ENCODE measurements at places on chromosomes 2 and 18.

DNA sequence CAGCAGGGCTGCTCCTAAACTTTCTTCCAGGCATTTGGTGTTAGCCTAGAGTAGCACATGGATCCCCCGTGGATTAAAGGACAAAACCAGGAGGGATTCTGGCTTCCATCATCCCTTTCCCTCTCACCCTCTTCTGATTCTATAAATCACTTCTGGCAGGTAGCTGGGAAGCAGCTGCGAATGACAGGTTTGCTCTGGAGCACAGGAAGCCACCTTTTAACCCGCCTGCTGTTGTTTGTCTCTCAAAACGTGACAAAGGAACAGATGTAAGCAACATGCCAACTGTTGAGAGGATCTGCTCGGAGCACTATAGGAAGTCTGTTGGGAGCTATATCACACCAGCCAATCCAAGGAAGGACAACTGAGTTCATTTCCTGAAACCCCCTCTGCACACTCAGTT, 101.9 kb downstream of the ACTR2 start:
- DNase-seq, result no peak

DNA sequence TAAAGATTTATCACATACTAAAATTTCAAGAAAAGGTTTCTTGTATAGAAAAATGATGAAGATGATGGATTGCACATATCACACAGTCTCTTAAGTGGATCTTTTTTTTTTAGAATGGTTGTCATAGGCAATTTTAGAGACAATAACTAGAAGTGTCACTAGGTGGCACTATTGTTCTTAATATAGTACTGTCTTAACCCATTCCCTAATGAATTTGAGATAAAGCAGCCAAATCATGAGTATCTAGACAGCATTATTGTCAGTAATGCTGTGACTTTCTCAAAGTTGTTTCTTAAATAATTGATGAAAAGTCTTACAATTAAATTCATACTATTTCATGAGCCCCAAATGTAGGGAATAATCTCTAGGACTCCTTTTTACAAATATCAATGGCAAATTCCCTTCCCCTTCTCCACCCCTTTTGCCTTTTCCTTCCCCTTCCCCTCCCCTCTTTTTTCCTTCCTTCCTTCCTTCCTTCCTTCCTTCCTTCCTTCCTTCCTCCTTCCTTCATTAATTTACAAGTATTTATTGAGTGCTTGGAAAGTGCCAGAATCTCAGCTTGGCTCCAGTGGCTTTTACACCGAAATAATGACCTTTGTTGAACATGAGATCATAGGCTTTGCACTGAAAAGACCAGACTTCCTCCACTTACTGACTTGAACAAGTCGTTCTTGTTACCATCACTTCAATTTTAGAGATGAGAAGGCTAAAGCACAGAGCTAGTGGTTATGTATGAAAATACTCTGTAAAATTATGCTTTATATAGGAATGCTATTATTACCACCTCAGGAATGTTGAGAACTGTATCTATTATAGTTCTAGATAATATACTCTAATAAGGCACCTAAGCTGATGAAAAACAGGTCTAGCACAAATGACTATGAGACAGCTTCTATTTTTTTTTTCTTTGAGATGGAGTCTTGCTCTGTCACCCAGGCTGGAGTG, 19.8 kb downstream of the MYL12B start:
- DNase-seq, result peak; percentile 47

GRCh38 chr2:151826737-151827157, 1.5 kb downstream of the ARL5A start:
- DNase-seq, result no peak

DNA sequence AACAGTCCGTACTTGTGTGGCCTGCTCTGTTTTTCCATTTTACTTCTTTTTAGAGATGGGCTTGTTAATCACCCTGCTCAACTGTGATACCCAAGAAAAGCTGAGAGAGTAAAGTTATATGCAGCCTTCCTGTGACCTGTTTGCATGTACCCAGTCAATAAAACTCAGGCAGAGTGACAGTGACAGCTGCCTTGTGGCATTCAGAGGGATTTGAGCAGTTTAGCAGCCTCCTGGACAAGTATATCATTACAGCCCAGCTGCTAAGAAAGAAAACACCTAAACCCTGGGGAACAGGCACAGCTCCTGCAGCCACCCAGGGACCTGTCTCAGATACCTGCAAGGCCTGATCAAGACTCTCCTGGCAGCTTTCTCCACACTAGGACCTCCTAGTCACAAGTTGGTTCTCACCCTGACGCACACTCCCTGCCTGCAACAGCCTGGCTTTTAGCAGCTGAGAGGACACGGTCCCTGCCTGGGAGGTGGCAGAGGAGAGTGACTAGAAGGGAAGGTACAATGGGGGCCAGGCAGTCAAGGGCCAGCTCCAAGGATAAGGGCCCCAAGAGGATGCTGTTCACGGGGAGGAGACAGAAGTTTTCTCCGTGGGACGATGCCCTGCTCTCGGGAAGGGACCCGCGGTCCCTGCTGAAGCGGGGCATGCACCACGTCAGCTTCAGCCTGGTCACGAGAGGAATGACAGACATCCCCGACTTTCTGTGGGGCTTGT, at the start of gene LRRC30:
Gene LRRC30, plus strand, starts transcription at position 464 of the 724 bp plus-strand sequence. Its CDS starts 50 bp downstream, at position 514.
- no peak for DNase-seq

DNA sequence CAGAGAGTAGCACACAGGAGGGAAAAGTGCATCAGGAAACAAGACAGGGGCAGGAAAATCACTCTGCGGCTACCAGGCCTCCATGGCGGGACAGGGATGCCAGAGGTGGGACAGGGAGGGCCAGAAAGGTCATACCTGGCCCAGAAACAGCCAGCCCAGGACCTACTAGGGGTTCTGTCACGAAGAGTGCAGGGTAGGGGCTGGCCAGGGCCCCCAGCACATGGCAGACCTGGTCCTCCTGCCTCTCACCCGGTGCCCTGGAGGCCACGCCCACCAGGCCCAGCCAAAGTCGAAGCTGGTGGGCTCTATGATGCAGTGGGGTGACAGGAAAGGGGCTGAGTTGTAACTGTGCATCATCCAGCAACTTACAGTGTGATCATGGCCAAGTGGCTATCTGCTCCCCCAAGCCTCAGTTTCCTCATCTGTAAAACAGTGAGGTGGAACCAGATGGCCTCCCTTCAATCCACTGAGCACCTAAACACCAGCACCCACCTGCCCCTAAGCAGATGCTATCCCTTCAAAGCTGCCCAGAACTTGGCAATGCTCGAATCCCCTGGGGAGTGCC, 10.6 kb downstream of the CYP26B1 start:
- no peak for DNase-seq

DNA sequence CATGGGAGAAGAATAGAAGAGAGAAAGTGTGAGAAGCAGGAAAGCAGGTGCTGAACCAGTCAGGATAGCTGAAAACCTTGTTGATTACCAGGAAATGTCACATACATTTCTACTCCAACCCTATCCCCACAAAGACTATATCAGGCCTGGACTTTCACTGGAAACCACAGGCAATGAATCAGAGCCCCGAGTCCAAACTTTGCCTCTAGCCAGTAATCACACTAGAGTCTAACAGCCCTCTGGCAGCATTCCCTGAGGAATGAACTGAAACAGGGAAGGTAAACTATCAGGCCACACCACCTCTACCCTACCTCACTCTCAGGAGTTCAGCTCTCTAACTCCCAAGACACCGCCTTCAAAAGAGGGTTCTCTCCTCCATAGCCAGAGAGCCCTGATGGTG, 18.7 kb upstream of the IHH start:
- DNase-seq, result no peak

DNA sequence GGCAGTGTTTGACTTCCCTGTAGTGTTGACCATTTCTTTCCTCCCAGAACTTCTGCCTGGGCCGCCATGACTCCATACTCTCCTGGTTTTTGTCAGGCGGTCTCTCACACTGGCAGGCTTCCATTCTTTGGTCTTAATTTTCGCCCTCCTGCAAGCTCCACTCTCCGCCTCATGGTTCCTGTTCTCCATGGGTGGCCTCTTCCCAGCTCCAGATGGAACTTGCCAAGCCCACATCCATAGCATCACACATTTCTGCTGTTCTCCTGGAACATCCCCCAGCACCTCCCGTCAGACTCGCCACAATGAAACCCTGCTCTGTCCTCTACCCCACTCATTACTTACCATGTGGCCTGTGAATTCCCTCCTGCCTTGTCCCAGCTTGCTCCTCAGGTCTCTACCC, 896 bp upstream of the AFF3 start:
- no peak for DNase-seq

GRCh38 chr2:31703253-31703652, 122.5 kb upstream of the SRD5A2 start:
- DNase-seq, result no peak

DNA sequence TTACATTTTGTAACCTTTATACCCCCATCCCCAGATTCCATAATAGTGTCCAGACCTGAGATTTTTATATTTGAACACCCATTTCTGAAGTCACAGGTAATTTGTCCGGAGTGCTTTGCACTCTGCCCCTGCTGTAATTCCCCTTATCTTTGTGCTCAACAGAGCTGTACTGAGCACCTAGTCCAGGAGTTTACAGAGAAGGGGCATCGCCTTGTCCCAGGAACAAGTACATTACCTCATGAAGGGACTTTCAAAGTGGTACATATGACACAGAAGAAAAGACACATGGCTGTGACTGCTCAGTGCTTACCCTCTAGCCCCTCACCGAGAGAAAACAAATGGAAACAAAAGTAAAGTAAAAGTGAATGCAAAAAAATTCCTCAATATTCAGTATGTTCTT, 373.5 kb downstream of the SOX11 start:
- DNase-seq, result no peak

- no peak for DNase-seq
These were observed 125.6 kb downstream of the TMEM18 start for GRCh38 chr2:551621-552020.

GRCh38 chr2:110852541-110853263, 120.3 kb downstream of the ACOXL start:
- no peak for DNase-seq

DNA sequence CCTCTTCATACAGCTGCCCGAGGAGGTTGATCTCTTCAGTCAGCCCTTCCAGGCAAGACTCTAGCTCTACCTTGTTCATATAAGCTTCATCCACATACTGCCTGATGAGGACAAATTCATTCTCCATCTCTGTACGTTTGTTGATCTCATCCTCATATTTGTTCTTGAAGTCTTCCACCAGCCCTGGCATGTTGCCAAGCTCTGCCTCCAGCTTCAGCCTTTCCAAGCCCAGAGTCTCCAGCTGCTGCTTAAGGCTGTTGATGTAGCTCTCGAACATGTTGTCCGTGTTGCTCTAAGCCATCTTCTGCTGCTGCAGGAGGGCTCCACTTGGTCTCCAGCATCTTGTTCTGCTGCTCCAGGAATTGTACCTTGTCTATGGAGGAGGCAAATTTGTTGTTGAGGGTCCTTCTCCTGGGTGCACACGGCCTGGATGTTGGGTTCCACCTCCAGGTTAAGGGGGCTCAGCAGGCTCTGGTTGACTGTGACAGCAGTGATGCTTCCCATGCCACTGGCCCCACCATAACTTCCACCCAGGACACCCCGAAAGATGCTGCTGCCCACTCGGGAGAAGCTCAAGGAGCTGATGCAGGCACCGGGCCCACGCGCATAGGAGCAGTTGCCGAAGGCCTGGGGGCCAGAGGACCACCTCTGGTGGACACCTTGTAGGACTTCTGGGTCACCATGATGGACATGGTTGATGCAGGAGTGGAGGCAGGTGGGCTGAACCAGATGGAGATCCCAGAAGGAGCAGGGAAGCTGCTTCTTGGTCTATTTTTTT, 30.3 kb downstream of the ICA1L start:
- DNase-seq, result no peak

GRCh38 chr18:48581206-48581605, 42.4 kb downstream of the CTIF start:
- no peak for DNase-seq

- no peak for DNase-seq
These were observed 460.0 kb upstream of the MYT1L start for GRCh38 chr2:2791031-2791430.

DNA sequence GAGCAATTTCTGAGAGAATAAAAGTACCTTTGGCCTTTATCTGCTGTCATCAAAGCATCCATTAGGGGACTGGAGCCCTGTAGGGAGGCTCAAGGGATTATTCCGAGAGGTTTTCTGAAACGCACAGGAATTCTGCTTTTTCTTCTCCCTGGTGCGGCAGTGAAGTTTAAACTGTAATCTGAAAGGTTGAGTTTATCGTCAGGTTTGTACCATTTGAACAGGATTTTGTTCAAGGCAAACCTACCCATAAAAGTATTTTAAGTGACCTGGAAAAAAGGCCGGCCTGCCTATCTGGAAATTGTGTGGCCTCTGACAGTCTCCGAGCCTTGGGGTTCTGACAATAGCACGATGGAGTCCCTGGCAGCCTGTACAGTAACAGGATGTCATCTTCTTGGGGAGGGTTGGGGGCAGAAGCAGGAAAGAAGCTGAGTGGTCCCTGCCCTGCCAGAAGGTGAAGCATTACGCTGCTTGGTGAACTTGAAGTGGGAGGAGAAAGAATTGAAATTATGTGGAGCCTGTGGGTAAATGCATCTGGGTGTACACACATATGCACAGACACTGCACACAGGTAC, 272.0 kb downstream of the CYRIA start:
- no peak for DNase-seq

- DNase-seq, result no peak
These were observed 6.1 kb upstream of the LAMA3 start for GRCh38 chr18:23683155-23683554.

DNA sequence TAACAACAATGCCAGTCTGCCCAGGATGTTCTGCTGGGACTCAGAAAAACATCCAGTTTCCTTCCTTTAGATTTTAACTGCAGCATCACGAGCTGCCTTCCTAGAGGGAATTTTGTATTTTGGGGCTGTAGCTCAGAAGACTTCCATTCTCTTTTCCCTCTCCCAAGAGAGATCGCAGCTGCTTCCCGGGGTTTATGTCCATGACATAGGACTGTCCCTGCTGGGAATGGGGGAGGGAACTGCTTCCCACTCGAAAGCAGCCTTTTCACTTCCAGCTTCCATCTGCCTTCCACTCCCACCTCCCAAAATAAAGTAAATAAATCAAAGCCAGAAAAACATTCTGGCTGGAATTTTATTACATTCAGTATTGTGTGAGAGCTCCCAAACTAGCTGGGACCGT, 52.4 kb downstream of the LIMS1 start:
- DNase-seq, result no peak

- no peak for DNase-seq
These were observed 798.5 kb downstream of the SATB2 start for GRCh38 chr2:198659096-198659870.

GRCh38 chr2:68223419-68223818, 28.9 kb downstream of the PPP3R1 start:
- DNase-seq, result no peak

Measured in amniotic stem cell (primary cell).